ENCODE measurements at places on chromosomes 2 and 18. TPM values are rescaled to one million over a fixed set of nuclear protein-coding genes. Genes with fewer than 3 reads are reported as not detected.

ZNF521 gene
- total RNA-seq = 29.9 TPM

INHA gene
- 135 TPM for total RNA-seq

TXNDC2 gene
- total RNA-seq = 0.41 TPM

TMEM200C gene
- 8.6 TPM for total RNA-seq

PPP1R1C gene
- 1.6 TPM for total RNA-seq

GRCh38 chr2:233241803-233242202 is 9.7 kb upstream of the ATG16L1 start:
- H3K27ac ChIP-seq = peak overlapping the region; percentile 34
- no peaks in the 10 kb centered on the region for H3K27me3 ChIP-seq
- DNase-seq = no peak
- no peak overlapping the region for H3K4me3 ChIP-seq

- no peaks in the 10 kb centered on the region for H3K27me3 ChIP-seq
- no peak for DNase-seq
- H3K4me1 ChIP-seq = no peaks in the 10 kb centered on the region
- no peak overlapping the region for H3K4me3 ChIP-seq
- H3K27ac ChIP-seq = no peak overlapping the region
Observed at GRCh38 chr2:189298481-189298880, 118.9 kb upstream of the COL5A2 start.

DNA sequence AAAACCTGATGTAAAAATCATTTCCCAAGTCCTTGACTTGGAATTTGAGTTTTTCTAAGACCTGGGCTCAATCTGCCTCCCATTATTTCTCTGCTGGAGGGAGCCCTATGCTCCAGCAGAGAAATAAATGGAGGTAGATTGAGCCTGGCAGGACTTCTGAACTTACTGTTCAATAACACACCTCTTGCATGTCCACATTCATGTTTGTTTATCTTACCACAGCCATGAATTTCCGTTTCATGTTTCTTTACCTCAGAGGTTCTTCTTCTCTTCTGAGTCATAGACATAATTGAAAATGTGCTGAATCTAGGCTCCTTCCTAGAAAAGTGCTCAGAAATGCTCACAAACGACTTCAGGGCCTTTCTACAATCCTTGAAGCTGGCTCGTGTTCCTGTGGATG is 170.8 kb downstream of the PMAIP1 start:
- DNase-seq = no peak
- H3K4me3 ChIP-seq = no peak overlapping the region
- no peaks in the 10 kb centered on the region for H3K4me1 ChIP-seq
- H3K36me3 ChIP-seq = no peaks in the 10 kb centered on the region

DNA sequence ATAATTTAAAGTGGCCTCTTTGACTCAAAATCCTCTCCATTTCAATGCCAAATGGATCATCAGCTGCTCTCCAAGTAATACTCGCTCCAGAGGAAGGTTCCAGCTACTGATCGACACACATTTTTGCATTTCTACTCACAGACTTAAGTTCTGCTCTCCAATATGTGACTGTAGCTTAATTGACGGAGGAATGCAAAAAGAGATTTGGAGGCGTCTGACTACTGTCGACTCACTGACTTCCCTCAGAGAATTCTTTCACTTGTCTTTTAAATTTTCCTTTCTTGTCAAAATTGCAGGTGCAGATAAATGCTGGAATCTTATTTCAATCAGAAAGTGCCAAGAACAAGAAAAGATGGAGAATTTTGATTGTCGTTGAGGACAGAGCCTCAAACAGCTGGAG is 84.1 kb upstream of the PAPOLG start:
- no peak overlapping the region for H3K27ac ChIP-seq
- no peak for DNase-seq
- no peaks in the 10 kb centered on the region for H3K4me1 ChIP-seq
- no peak overlapping the region for H3K4me3 ChIP-seq
- H3K27me3 ChIP-seq = no peaks in the 10 kb centered on the region
- H3K36me3 ChIP-seq = no peaks in the 10 kb centered on the region

DNA sequence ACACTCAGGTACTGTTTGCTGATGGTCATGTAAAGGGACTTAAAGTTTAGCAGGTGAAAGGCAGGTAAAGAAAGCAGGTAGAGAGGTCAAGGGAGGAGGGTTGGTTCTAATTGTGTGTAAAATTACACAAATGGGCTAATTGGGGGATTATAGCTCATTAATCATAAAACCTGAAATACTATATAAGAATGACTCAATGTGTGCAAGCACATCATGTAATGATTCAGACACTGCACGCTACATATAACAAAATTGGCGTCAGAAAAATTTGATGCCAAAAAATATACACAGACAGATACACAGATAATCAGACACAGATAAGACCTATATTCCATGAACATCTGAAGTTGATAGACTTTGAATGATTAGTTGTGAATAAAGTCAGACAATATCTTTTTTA is 120.7 kb upstream of the LMAN1 start:
- no peak overlapping the region for H3K27ac ChIP-seq
- no peaks in the 10 kb centered on the region for H3K36me3 ChIP-seq
- H3K4me3 ChIP-seq = no peak overlapping the region
- DNase-seq = no peak
- no peaks in the 10 kb centered on the region for H3K4me1 ChIP-seq

DNA sequence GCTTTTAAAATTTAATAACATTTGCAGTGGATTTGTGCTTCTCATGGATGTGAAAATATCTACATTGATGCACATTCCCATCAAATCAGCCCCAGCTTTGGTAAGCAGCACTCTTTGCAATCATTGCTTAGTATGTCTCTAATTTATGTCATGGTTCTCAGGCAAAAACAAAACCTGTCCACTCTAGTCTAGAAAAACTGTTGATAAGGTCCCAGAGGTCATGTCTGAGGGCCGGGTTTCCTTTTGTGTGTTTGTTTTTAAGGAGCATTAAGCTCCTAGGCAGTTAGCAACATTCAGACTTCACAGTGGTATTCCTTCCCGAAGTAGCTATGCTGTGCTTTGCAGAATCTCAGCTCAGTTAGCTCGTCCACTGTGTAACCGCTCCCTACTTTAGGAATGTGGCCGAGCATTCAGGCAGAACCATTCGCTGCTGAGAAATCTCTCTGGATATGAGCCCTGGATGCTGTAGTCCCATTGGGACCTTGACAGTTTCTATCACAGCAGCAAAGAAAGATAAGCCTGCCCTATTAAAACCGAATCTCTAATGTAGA is 4.0 kb downstream of the DIPK1C start:
- no peak overlapping the region for H3K4me3 ChIP-seq
- H3K27ac ChIP-seq = no peak overlapping the region
- DNase-seq = no peak
- no peaks in the 10 kb centered on the region for H3K4me1 ChIP-seq

DNA sequence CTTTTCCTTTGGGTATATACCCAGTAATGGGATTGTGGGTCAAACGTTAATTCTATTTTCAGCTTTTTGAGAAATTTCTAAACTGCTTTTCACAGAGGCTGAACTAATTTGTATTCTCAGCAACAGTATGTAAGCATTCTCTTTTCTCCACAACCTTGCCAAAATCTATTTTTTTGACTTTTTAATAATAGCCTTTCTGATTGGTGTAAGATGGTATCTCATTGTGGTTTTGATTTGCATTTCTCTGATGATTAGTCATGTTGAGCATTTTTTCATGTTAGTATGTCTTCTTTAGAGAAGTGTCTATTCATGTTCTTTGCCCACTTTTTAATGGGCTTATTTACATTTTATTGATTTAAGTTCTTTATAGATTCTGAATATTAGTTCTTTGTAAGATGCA is 145.5 kb downstream of the TRABD2A start:
- H3K4me1 ChIP-seq = no peaks in the 10 kb centered on the region
- no peaks in the 10 kb centered on the region for H3K36me3 ChIP-seq
- no peak overlapping the region for H3K27ac ChIP-seq
- no peaks in the 10 kb centered on the region for H3K27me3 ChIP-seq

DNA sequence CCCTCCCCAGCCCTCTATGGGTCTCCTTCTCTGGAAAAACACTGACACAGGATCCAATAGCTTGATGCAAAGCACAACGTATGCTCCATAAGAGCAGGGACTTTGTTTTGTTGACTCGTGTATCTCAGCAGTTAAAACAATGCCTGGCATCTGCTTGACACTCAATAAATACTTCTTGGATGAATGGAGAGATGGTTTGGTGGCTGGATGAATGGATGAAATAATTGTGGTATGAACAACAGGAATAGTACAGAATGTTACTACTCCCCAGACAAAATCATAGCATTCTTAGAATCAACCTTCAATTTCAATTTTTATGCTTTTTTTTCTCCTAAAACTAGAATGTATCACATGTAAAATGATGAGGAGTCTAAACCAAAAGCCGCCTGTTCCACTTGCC is 57.4 kb downstream of the KCNE4 start:
- DNase-seq = no peak
- no peaks in the 10 kb centered on the region for H3K36me3 ChIP-seq
- H3K27ac ChIP-seq = no peak overlapping the region
- H3K27me3 ChIP-seq = no peaks in the 10 kb centered on the region
- H3K4me1 ChIP-seq = no peaks in the 10 kb centered on the region

DNA sequence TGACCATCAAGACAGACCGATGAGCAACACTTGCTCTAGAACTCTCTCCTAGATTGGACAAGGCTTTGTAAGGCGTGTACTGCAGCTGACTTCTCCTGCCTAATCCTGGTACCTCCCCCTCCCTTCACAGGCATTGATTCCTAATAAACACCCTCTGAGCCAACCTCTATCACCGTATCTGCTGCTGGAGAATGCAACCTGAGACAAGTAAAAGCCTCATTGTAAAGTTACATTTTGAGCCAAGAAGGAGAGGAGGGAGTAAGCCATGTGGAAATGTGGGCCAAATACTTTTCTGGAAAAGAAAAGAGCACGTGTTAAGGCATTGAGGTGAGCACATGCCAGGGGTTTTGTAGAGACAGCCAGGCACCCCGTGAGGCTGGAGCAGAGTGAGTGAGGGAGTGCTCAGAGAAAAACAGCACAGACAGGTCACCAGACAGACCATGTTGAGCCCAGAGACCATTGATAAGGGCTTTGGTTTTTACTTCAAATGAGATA is 2.6 kb upstream of the WDFY1 start:
- no peak overlapping the region for H3K4me3 ChIP-seq
- DNase-seq = no peak

- H3K27me3 ChIP-seq = no peaks in the 10 kb centered on the region
- no peak overlapping the region for H3K4me3 ChIP-seq
- no peaks in the 10 kb centered on the region for H3K36me3 ChIP-seq
- DNase-seq = no peak
Observed at GRCh38 chr2:174591740-174592139, 5.9 kb downstream of the WIPF1 start.

GRCh38 chr2:177550264-177551200 is 158.0 kb downstream of the AGPS start:
- no peak for DNase-seq
- H3K4me3 ChIP-seq = no peak overlapping the region
- H3K4me1 ChIP-seq = no peaks in the 10 kb centered on the region
- no peaks in the 10 kb centered on the region for H3K27me3 ChIP-seq
- H3K27ac ChIP-seq = no peak overlapping the region

- peaks cover 23% of the 10 kb centered on the region for H3K27me3 ChIP-seq
- H3K36me3 ChIP-seq = no peaks in the 10 kb centered on the region
- no peak overlapping the region for H3K4me3 ChIP-seq
- H3K27ac ChIP-seq = no peak overlapping the region
- H3K4me1 ChIP-seq = no peaks in the 10 kb centered on the region
- DNase-seq = no peak
Observed at GRCh38 chr18:12248926-12249720, 5.0 kb upstream of the CIDEA start.

DNA sequence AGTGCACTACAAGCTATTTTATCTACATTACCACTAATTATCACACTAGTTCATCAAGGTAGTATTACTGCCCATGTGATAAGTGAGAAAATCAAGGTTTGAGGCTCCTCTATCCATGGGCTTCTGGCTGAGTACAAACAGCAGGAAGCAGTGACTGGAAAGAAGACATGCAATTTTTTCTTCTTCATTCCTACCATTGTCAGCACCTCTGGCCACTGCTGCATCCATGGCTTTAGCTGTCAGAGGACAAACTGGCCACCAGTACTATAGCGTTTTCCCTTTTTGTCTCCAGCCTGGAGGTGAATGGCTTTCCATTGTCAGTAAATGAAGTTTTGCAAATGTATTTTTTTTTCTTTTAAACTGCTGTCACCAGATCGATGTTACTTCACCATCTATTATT is 674.9 kb downstream of the LRP1B start:
- no peaks in the 10 kb centered on the region for H3K36me3 ChIP-seq
- no peak for DNase-seq
- H3K27me3 ChIP-seq = no peaks in the 10 kb centered on the region
- no peak overlapping the region for H3K27ac ChIP-seq
- no peaks in the 10 kb centered on the region for H3K4me1 ChIP-seq

DNA sequence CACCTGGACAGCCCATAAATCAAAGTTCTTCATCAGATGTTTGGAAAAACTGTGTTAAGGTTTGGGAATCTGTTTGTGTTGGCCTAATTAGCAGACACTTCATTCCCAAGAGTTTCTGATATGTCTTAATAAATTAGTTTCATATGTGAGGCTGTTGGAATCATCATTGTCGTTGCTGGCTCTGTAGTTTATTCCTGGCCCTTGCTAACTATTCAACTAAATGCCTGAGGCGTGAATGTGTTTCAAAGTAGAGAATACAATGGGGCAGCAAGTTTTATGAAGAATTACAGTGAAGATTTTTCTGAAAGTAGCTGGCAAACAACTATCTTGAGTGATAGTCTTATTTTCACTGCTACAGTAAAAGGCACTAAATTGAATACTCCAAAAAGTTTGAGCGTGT is 141.1 kb downstream of the PARD3B start:
- DNase-seq = no peak
- H3K4me1 ChIP-seq = no peaks in the 10 kb centered on the region
- H3K36me3 ChIP-seq = no peaks in the 10 kb centered on the region
- H3K4me3 ChIP-seq = no peak overlapping the region
- H3K27ac ChIP-seq = no peak overlapping the region

- H3K27ac ChIP-seq = no peak overlapping the region
- H3K4me1 ChIP-seq = peaks cover 9% of the 10 kb centered on the region
- no peaks in the 10 kb centered on the region for H3K27me3 ChIP-seq
- no peaks in the 10 kb centered on the region for H3K36me3 ChIP-seq
- H3K4me3 ChIP-seq = no peak overlapping the region
Observed at GRCh38 chr2:48114256-48114655, 208.0 kb upstream of the FBXO11 start.

- H3K4me1 ChIP-seq = peaks cover 11% of the 10 kb centered on the region
- no peak overlapping the region for H3K4me3 ChIP-seq
- H3K27me3 ChIP-seq = no peaks in the 10 kb centered on the region
- DNase-seq = no peak
- no peaks in the 10 kb centered on the region for H3K36me3 ChIP-seq
- H3K27ac ChIP-seq = no peak overlapping the region
Observed at GRCh38 chr18:8366070-8366469, 243.2 kb upstream of the RAB12 start.

DNA sequence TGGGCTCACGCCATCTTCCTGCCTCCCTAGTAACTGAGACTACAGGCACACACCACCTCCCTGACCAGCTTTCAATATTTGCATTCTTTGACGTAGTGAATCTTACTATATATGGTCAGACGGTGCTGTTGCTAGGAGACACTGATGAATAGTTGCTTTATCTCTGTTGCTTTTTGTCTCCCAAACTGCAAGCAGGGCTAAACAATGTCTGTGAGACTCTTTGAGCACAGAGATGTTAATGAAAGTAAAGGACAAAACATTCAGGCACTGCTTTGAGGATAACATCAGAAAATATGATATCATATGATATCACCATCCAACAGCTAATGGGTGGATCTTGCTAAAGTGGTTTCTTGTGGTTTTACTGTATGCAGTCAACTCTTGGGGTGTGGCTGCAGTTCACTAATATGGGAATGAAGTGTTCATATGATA is 43.0 kb downstream of the EMILIN2 start:
- no peak overlapping the region for H3K4me3 ChIP-seq
- H3K4me1 ChIP-seq = no peaks in the 10 kb centered on the region
- peaks cover 4% of the 10 kb centered on the region for H3K27me3 ChIP-seq
- no peaks in the 10 kb centered on the region for H3K36me3 ChIP-seq
- DNase-seq = no peak
- H3K27ac ChIP-seq = no peak overlapping the region
